Stomach (tissue), 19 donors: ENCODE measurements at places on chromosomes 5 and 9. TPM values are rescaled to one million over a fixed set of nuclear protein-coding genes. Genes with fewer than 3 reads are reported as not detected.

- H3K4me1 ChIP-seq, result peaks cover 23% of the 10 kb centered on the region
- no peak for DNase-seq
- H3K4me3 ChIP-seq, result no peak overlapping the region
- H3K27me3 ChIP-seq, result no peaks in the 10 kb centered on the region
These were observed 107.2 kb downstream of the TTLL11 start for GRCh38 chr9:121985792-121986494.

The ELAVL2 gene
- 1.1 TPM for total RNA-seq

The MLANA gene
- not detected for total RNA-seq

The LHX3 gene
- not detected for total RNA-seq

DNA sequence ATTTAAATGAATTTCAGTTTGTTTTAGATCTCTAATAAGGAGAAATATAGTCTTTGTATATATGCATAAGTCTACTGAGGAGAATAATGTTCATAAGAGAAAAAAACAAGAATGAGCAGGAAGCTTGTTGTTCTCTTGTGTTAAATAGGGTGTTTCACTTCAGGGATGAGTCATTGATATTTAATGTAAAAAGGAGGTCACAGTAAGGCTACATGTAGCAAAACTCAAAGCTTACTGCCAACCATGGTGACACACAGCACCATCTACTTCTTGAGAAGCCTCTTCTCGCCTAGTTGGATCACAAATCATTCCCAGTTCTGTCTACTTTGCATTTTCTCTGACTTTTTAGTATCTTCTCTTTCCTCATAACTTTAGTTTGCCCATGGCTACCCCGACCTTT lies 1466.0 kb upstream of the C9orf72 start:
- H3K27ac ChIP-seq, result no peak overlapping the region
- H3K4me3 ChIP-seq, result no peak overlapping the region
- H3K27me3 ChIP-seq, result no peaks in the 10 kb centered on the region
- H3K36me3 ChIP-seq, result no peaks in the 10 kb centered on the region
- no peak for DNase-seq
